ENCODE measurements at places on chromosomes 11 and 22. TPM values are rescaled to one million over a fixed set of nuclear protein-coding genes. Genes with fewer than 3 reads are reported as not detected.

Gene IGLL5
- not detected for total RNA-seq

Gene MAPK8IP1
- 8.1 TPM for total RNA-seq

Gene OR4C5
- not detected for total RNA-seq

Gene ANO9
- total RNA-seq = not detected

Gene SCUBE1
- not detected for total RNA-seq

Gene FDXACB1
- 0.98 TPM for total RNA-seq

Gene WT1
- 46.6 TPM for total RNA-seq

Gene TMEM258
- 14.1 TPM for total RNA-seq

Gene RIBC2
- 5.7 TPM for total RNA-seq

Gene KRTAP5-9
- not detected for total RNA-seq

Gene CASP5
- not detected for total RNA-seq

Gene PANX3
- not detected for total RNA-seq

Gene C11orf52
- not detected for total RNA-seq
